ENCODE measurements at places on chromosomes 12 and 14.

GRCh38 chr12:55727643-55728185 lies 1.1 kb downstream of the CD63 start:
- no peak for DNase-seq

- no peak for DNase-seq
Observed at GRCh38 chr14:49989966-49990365, 97.1 kb downstream of the ARF6 start.

- DNase-seq, result no peak
Observed at GRCh38 chr14:34593740-34594375, 36.1 kb downstream of the SNX6 start.

- DNase-seq, result no peak
Observed at GRCh38 chr14:103140316-103141109, 17.3 kb downstream of the TNFAIP2 start.

- no peak for DNase-seq
Observed at GRCh38 chr14:82641050-82641540, 1107.4 kb upstream of the SEL1L start.

DNA sequence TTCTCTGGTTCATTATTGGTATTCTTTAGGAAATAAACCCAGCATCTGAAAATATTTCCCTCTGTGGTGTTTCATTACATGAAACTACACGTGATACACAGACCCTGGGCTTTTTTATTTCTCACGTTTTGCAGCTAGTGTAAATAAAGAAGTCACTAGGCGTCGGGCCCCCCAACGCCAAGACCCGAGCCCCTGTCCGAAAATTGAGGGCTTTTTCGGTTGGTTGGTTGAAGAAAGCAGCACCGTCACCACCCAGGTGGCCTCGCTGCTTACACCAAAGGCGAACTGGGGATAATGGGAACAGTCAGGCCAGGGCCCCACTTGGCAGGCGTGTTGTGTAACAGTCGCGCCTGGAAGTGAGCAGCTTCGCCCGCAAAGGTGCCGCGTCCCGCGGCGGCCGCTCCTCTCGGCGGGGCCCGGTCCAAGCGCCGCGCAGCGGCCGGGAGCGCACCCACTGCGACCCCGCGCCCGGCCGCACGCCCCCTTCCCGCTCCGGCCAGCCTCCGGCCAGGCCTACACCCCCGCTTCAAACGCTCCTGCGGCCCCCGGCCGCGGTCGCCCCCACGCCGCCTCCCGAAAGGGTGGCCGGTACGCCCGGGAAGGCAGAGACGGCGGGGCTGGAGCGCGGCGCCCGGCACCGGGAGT lies 1.2 kb downstream of the DUSP16 start:
- no peak for DNase-seq

- no peak for DNase-seq
Observed at GRCh38 chr12:118480235-118480634, 103.9 kb downstream of the SUDS3 start.

GRCh38 chr14:105102361-105102870 lies 37.2 kb upstream of the GPR132 start:
- DNase-seq, result no peak

DNA sequence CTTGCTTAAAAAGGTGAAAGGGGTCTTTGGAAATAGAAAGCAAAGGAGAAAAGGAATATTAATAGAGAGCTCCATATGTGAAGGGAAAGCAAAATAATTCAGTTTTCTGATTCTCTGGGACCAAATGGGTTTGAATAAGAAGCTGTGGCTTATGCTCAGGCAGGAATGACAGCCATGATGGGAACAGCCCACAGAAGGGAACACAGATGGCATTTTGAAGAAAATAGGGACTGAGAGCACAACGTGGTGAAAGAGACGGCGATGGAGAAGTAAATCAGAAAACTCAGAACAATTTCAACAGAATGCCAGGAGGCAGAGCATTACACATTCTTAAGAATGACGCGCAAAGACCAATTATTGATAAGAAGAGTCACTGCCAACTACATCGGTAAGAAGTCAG lies 102.8 kb downstream of the STXBP6 start:
- no peak for DNase-seq

DNA sequence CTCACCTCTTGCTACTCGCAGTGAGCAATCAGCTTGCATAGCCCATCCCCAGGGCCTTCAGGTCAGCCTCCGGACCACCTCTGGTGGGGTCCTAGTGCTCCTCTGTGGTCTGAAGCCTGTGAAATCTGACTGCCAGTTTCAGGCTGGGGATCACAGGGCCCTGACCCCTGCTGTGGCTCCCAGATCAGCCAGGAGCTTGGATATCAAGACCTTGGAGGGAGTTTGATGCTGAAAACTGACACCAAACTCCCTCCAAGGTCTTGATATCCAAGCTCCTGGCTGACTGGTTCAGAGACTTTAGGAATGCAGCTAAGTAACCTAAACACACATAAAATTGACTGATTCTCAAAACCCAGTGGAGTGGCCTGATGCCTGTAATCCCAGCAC lies 19.8 kb upstream of the DHRS4 start:
- no peak for DNase-seq

DNA sequence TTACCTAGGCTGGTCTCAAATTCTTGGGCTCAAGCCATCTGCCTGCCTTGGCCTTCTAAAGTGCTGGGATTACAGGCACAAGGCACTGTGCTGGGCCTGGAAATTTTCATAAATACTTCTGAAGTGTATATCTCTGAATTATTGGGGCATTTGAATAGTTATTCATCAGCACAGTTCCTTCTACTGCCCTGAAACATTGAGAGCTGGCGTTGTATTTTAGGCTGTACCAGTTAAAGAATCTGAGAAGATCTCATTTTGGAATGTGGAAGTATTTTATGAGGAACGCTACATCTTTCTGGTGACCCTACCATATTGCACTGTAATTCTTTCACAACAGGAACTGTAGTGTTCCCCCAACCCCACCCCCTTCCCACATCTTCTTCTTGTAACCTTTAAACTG lies 349.0 kb upstream of the RGS6 start:
- no peak for DNase-seq

- no peak for DNase-seq
Observed at GRCh38 chr14:89304972-89305703, 111.9 kb downstream of the FOXN3 start.

DNA sequence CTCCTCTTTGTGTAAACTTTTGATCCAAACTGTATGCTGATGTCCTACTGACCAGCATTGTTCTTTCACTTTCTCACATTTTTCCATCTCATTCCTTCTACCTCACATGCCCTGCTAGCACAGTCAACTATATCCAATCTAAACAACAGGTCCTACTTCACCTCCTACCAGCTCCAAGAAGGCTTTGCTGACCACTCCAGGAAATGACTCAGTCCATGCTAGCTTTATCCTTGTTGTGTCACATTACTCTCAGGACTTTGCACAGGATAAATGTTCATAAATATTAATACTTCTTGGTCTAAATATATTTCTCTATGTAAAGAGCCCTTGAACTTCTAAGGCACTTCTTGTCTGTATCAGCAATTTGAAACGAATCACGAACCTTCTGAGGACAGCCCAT lies 64.9 kb upstream of the PCED1B start:
- no peak for DNase-seq

DNA sequence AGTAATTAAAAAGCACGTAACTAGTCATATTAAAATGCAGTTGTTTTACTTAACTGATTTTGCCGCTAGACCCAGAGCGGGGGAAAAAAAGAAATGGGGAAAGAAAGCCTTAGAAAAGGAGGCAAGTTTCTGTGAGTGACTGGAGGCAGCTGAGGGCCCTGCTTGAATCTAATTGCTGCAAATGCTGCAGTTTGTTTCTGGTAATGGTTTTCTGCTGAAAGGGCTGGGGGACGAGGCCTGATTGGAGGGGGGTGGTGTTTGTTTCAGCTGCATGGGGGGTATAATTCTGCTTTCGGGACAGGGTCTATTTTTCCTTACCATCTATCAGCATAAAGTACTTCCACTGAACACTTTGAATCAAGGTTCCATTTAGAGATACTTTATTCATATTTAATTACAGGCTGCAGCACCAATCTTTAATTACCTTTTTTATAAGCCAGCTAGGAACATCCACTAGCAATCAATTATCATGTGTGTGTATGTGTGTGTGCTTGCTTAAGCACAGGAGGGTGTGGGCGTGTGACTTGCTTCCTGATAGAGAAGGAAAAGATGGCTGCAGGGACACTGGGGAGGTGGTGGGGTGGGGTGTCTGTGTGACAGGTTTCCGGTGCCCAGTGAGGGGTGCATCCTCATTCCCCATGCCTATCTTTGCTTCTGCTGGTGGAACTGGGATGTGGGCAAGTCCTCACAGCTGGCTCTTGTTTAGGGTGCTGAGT lies 83.4 kb downstream of the ADCK1 start:
- DNase-seq, result no peak

- no peak for DNase-seq
Observed at GRCh38 chr12:69366796-69367195, 7.3 kb downstream of the YEATS4 start.

DNA sequence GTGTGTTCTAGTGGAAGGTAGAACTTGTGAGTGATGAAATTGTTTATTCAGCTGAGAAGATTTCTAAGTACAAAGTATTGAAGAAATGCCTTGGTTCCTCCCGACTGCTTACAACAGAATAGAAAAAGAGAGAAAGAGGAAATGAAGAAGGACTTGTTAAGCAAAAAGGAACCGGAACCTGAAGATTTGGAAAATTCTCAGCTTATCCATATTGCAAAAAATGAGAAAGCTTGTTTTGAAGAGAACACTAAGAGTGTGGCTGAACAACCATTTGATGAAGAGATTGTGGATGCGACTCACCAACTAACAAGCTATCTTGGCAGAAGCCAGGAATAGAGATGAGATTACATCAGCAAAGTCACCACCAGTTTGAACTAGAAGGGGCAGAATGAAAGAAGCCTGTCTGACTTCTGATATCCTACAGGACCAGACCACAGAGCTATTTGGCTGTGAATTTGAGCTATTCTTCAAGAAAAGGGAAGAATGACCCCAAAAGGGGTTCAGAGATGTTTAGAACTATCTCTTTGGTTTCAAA lies 15.1 kb downstream of the NDUFA9 start:
- DNase-seq, result no peak

DNA sequence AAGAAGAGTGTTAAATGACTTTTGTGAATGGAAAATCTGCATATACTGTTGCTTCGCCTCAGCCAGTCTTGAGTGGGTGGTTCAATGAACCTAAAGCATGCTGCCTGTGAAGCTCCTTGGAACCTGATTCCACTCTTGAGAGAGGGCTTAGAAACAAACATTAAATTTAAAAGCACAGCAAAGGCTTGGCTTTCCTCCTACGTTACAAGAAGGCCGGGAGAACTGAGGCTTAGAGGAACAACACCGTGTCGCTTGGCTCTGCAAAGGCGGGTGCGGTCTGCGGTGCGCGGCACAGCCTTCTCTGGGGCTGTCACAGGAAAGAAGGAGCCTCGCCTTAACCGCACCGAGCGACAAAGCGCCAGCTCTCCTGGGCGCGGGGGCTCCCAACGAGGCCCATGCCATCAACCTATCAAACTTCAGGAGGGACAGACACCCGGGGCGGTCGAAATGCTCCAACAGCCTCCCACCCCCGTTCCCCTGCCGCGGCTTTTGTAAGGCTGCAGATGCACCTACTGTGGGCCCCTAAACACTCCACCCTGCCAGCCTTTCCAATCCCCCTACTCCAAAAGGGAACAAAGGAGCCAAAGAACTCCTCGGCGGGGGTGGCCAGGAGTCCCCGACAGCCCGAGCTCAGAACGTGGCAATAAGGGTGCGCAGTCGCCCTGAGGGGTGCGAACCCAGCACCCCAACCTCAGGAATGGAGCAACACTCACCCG lies 729 bp downstream of the OSBPL8 start:
- DNase-seq, result peak; percentile 77

GRCh38 chr14:50821510-50822464 lies 9.2 kb downstream of the NIN start:
- DNase-seq, result peak; percentile 26

- DNase-seq, result no peak
Observed at GRCh38 chr14:104436047-104436591, 143.4 kb upstream of the C14orf180 start.

DNA sequence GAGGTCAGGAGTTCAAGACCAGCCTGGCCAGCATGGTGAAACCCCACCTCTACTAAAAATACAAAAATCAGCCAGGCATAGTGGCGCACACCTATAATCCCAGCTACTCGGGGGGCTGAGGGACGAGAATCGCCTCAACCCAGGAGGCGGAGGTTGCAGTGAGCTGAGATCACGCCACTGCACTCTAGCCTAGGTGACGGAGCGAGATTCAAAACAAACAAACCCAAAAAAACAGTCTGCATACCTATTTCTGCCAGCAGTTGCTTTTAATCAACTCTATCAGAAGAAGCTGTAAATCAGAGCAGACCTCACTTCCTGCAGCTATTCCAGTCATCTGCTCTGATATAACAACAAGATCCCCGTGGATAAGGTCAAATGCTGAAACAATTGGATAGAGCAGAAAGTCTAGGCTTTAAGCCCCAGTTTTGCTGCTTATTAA lies 50.5 kb downstream of the LIMA1 start:
- no peak for DNase-seq

DNA sequence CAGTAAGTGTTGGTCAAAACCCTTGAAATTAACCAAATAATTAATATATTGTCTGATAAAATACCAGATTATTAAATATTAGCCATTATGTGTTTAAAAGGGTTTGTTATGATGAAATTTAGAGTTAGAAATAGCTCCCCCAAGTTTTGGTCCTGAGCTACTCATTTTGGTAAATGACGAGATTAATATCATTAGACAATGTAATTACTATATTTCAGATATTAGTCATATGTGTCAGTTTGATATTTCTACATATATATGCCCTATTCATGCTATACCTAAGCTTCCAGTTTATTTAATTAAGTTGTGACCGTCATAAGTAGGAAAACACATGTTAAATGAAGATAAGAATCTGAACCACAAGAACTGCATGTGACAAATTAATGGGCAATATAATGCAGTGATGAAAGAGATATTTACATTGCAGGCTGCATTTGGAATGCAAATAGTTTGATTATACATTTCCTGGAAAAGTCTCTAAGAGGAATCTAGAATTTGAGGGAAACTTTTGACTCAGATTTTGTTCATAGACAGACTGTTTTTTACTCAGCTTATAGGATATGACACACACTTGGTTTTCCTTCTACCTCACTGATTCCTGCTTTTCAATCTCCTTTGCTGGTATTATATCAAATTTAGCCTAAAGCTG lies 70.5 kb downstream of the TBC1D30 start:
- no peak for DNase-seq

DNA sequence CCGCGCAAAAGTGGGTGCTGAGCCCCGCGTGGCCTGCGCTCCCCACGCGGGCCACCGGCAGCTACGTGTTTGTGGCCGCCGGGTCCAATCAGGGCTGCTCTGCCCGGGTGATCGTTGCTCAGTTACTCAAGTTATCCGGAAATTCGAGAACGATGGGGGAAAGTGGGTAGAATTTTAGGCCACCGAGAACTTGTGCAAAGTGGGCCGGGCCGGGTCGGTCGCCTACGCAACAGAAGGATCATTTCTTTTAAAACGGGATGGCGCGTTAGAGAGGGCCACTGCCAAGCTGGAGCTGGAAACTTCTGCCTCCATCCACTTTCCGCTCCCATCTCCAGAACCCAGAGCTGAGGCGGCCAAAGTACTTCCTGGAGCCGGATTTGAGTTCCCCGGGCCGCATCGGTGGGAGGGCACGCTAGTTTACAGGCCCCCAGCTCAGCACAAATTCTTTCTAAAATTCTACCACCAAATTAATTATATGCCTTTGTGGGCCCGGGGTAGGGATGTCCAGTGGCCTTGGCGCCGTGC lies 3.5 kb downstream of the RFX4 start:
- no peak for DNase-seq

All from stimulated activated CD8-positive, alpha-beta memory T cell treated with anti-CD3 and anti-CD28 coated beads, Interleukin-15, amount 100 ng/mL, for 48 hours (primary cell).